ENCODE measurements at places on chromosomes 12 and 14.

DNA sequence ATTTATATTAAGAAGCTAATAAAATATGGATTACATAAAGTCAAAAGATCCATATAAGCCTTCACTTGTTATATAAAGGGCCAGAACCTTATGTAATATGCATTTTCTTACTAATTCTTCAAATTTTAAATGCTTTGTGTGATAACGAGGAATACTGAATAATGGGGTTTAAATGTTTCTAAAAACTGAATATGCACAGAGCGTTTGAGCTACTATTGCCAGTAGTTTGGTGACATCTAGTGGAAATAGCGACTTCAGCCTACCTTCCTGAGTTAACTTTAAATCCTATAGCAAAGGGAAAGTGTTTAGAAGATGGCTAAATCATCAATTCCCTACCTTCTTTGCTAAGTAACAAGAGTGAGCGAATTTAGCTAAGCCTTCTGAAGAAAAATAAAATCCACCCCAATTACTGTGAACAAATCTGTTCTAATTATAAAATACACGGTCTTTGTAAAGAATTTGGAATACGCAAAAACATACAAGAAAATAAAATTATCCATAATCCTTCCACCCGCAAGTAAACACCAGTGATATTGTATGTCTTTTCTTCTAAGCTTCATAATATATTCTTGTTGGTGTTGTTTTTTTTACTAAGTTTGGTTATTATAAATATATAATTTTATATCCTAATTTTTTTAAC lies 115.5 kb upstream of the G2E3 start:
- DNase-seq = peak; percentile 48

DNA sequence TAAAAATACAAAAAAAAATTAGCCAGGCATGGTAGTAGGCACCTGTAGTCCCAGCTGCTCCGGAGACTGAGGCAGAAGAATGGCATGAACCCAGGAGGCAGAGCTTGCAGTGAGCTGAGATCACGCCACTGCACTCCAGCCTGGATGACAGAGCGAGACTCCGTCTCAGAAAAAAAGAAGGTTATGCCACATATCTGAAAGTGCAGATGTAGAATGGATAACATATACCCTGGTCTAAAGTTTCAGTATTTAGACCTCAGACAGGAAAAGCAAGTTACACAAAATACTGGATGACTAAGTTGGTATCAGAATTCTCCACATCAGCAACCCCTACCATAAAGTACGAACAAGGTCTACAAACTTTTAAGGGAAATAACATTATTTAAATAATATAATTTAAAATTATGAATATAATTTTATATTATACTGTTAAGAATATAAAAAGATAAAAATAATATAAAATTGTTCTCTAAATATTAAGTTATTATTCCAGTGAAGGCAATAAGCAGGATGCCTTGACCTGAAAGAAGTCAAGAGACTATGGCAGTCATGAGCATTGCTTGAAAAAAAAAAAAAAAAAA lies 169.9 kb downstream of the CRADD start:
- DNase-seq = no peak

DNA sequence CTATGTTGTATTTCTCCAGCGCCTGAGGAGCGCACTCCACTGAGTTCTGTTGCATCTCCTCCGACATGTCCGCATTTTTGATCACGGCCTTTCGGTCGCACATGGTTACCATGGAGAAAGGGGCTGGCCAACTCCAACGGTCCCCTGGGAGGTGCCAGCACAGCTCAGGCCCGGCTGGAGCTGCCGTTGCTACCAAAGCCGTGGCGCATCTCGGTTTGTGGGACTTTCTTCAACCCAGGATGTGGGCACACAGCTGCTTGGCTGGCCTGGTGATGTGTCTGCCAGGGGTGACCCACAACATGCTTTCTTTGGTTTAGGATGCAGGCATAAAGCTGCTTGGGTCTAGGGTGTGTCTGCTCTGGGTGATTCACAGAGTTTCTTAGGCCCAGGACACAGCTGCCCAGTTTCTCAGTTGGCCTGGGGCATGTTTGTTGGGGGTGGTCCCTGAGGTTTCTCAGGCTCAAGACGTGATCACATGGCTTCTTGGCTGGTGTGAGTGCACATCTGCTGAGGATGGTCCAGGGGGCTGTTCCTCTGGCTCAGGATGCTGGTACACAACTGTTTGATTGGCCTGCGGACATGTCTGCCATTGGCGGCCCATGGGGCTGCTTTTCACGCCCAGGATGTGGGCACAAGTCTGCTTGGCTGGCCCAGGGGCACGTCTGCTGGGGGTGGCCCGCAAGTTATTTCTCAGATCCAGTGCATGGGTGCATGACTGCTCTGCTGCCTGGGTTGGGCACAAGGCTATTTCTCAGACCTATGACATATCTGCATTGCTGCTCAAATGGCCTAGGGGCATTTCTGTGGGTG lies 25.9 kb upstream of the GTF2A1 start:
- no peak for DNase-seq

DNA sequence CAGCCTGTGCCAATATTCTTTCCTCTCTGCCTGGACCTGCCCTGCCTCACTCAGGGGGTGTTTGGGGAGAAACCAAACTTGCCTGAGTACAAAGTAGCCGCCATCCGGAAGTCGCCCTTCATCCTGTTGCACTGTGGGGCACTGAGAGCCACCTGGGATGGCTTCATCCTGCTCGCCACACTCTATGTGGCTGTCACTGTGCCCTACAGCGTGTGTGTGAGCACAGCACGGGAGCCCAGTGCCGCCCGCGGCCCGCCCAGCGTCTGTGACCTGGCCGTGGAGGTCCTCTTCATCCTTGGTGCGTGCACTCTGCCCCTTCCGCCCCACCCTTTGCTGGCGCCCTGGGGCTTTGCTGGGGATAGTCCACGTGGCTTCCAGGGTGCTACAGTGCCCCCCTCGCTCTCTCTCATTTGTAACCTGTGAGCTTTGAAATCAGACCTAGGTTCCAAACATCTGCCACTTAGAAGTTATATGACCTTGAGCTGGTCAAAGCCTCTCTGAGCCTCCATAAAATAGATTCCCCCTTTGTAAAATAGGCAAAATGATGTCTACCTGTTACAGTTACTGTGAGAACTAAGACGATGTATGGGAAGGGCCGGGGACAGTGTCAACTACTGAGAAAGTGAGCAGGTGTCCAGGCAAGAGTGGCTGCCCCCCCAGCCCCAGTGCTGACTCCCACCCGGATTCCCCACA lies 4.5 kb downstream of the KCNH3 start:
- DNase-seq = no peak

GRCh38 chr12:88958946-88959345 lies 378.7 kb upstream of the KITLG start:
- DNase-seq = peak; percentile 99

GRCh38 chr12:124824195-124824594 lies 39.5 kb downstream of the SCARB1 start:
- DNase-seq = no peak

GRCh38 chr12:66879409-66879808 lies 200.5 kb upstream of the GRIP1 start:
- no peak for DNase-seq

- no peak for DNase-seq
Measured at GRCh38 chr14:92993302-92993701, 70.4 kb downstream of the CHGA start.

DNA sequence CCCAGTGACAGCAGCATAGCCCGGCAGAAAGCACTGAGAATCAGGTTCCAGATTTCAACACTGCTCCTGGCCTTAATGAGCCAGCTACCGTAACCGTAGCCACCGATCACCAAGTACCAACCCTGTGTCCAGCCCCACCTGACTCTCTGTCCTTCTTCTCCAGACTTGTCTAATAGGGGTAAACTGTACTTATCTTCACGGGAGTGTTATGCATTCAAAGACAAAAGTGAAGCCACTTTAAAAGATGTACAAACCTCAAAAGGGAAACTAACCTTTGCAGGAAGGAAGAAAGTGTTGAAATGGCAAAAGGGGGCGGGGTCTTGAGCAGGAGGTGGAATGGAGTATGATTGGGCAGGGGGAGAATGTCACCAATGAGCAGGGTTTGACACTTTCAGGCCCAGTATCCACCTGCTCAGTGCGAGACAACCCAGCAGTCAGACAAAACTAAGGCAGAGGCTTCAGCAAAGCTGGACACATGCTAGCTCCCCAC lies 226.1 kb downstream of the CHST11 start:
- no peak for DNase-seq
